ENCODE measurements at places on chromosomes 11 and 22.

GRCh38 chr11:99277281-99277680 lies 256.5 kb downstream of the CNTN5 start:
- DNase-seq, result no peak

GRCh38 chr22:32043391-32043790 lies 330 bp downstream of the SLC5A1 start:
- DNase-seq, result no peak

DNA sequence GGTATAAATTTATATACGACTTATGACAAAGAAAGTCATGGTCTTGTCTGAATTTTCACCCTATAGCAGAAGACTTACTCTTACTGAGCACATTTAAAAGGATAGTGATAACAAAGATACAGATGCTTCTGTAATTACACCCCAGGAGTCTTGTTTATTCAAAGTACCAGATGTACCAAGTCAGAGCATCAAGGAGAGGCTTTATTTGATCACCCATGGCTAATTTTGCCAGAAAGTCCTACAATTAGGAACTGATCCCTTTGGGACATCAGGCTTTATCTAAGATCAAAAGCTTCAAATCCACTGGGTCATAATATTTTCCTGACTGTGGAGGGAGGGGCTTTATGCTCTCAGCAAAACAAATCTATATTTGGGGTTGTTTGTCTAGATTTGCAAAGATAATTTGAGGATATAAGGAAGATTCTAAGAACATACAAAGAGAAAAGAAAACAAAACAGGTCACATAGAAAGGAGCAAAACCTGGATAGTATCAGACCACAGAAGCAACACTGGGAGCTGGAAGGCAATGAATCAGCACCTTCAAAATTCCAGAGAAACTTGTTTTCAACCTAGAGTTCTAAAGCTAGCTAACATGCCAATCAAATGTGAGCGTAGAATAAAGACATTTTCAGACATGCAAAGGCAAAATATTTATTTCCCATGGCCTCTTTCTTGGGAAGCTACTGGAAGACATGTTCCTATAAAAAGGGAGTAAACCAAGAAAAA lies 124.8 kb upstream of the CSNK2A3 start:
- DNase-seq, result no peak

- no peak for DNase-seq
These were observed 728 bp downstream of the RPL3 start for GRCh38 chr22:39318507-39319283.

- DNase-seq, result no peak
These were observed 8.2 kb downstream of the ZNF70 start for GRCh38 chr22:23742505-23743264.

- no peak for DNase-seq
These were observed 654.3 kb downstream of the NTM start for GRCh38 chr11:132024587-132025295.

- DNase-seq, result no peak
These were observed 6.0 kb downstream of the TRIM22 start for GRCh38 chr11:5695580-5695979.

DNA sequence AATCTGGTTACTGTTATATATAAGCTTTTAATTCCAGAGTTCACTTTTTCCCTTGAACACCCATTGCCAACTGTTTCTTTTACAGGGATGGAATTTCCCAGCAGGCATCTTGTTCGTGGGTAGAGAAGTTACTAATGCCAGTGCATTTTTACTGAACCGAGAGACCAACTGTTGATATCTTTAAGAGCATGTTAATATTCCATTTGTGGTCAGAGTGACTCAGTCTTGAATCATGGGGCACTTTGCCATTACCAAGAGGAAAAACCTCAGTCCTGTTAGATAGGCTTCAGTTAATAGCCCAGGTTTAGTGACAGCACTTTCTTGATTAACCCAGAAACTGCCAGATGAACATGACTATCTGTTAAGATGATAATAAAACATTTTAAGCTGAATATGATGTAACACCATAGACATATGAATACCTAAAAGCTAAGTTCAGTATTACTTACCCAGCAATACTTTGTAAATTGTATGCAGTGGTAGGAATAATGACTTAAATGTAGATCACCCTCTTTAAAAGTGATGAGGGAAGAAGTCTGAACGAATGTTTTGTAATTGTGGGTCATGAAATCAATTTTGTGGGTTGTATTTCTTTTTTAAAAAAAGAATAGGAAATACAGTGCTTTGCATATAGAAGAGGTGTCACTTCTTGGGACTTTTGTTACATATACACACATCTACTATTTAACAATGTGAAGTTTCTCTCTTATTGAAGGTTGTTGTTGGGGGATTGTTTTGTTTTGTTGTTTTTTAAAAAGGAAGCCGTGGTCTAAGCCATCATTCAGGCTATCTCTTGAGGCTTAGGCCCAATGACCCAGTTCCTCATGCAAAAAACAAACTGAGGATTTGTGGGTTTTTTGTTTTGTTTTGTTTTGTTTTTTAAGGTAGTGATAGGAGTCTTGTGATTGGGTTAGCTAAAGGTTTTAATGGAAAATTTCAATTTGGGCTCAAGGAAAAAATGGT lies 79.2 kb upstream of the GRIK4 start:
- DNase-seq, result peak; percentile 63

DNA sequence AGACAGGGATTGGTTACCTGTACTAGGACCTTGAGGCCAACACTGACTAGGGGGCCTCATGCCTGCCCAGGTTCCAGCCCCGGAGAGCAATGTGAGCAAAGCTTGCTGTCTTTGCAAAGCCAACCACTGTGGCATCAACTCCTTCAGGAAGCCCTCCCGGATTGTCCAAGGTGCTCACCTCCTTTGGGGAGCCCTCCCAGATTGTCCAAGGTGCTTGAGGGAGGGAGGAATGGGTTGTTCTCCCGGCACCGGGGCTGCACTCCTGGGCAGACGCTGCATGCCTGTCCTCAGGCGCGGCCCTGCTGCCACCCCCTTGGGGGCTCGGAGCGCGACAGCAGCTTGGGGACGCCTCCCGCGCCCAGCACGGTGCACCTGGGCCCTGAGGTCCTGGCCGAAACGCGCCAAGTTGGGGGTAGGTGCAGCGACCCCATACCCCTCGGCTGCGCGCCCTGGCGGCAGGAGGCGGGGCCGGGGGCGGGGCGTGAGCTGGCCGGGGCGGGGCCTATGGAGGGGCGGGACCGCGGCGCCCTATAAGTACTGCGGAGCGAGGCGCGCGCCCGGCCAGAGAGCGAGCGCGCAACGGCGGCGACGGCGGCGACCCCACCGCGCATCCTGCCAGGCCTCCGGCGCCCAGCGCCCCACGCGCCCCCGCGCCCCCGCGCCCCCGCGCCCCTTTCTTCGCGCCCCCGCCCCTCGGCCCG lies at the start of gene CD81:
Gene CD81, plus strand, starts transcription at position 560 of the 701 bp plus-strand sequence. CDS start 240 bp downstream, outside the sequence.
- peak; percentile 51 for DNase-seq

GRCh38 chr11:102633385-102634026 lies 8.4 kb upstream of the MMP20 start:
- no peak for DNase-seq

- DNase-seq, result no peak
These were observed 49.1 kb downstream of the CERK start for GRCh38 chr22:46688949-46689348.

DNA sequence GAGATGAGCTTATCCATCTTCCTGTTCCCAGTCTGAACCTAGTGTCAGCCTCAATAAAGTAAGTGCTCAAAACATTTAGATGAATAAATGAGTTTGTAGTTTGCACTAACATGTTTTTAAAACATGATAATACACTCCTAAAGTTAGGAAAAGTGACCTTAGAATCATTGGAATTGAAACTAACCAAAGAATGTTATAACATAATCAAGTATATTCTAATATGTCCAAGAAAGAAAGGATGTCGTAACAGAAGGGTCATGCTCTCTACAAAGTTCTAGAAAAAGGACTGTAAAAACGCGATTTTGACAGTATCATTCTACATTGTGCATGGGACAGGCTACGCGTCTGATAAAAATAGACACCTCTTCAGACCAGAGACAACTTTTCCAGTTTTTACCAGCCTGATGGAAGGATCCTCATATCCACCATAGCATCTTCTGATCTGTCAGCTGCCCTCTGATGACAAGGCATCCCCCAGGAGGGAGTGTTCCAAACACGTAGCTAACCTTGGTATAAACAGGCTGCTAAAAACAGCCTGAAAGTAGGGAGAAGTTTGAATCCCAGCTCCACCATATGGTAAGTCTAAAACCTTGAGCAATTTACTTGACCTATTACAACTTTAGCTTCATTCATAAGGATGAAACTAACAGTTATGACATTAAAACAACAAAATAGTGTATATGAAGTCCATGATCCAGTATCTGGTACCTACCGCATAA lies 30.2 kb downstream of the CLMP start:
- no peak for DNase-seq

DNA sequence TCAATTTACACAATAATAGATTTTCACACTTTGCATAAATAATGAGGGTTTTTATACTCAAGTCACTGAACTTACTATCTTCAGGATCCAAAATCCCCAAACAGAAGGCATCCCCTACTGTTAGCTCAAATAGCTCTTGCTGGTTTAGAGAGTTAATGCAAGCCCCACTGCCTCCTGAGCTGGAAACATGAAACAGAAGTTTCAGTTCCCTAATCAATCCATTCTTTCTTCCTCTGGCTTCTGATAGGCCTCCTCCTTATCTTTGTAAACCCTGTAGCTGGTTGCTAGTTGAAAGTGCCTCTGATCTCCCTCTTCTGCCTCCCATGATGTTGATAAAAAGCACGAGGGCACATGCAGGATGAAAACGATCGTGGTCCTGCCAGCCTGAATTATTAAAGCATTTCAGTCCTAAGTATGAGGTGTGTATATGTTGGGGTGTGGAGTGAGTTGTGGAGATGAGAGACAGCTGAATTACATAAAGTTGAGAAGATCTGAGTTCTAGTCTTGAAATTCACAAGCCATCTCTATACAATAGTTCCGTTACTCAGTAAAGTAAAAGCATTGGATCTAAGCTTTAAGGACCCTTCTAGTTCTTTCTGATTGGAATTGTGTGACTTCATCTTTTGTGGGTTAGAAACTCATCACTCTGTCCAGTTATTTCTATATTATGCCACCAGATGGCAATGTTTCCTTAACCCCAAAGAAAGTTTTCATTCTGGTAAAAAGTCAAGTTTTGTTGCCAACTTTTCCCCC lies 35.0 kb upstream of the EHF start:
- peak; percentile 56 for DNase-seq

- no peak for DNase-seq
These were observed 42.1 kb downstream of the LRRC32 start for GRCh38 chr11:76628408-76628947.

GRCh38 chr11:76839311-76839710 lies 21.4 kb upstream of the ACER3 start:
- no peak for DNase-seq

GRCh38 chr11:61369372-61370348 lies 7.5 kb downstream of the TMEM138 start:
- no peak for DNase-seq

DNA sequence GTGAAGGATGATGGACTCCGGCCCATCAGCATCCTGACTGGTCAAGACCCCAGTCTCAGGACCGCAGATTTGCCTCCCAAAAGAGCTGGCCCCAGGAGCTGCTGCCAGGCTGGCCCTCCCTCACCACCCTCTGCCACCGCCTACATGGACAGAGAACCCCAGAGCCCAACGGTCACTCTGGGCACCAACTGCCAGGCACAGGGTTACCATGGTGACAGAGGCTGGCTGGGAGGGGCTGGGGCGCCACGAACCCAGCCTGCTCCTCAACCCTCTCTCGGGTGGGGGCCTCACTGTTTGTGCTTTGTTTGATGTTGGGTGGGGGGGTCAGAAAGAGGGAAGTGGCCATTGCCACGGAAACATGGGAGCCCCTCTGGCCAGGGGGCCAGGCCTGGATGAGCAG lies 55.8 kb downstream of the ELFN2 start:
- DNase-seq, result no peak

DNA sequence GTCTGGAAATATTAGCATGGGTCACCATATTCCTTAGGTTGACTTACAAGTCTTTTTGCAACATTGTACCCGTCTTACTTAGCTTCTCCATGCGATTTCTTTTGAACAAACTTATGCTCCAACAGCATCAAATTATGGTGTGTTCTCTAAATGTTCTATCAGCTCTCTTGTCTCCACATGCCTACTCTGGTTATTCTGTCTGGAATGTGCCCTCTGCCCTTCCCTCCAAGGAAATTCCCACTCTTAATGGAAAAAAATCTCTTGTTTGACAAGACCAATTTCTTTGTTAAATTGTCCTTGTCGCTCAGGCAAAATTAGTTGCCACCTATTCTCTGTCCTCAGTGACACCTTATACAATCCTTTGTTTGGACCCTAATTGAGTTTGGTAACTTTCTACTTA lies 522.8 kb upstream of the LUZP2 start:
- no peak for DNase-seq

DNA sequence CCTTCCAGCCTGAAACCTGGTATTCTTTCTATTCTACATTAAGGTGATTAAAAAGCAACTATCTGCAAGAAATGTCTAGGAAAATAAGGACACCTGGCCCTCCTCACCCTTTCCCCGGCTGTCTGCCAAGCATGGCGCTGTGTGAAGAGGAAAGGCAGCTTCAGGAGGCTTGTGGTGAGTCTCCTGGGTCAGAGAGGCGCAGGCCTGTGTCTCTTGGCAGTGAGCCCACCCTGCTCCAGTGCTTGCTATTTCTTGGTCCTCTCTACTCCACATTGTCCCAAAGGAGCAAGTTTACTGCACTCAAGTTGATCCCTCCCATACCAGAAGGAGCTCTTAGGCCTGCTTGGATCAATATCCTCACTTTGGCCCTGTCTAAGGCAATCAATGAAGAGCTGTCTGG lies 520.7 kb upstream of the B3GAT1 start:
- DNase-seq, result no peak

DNA sequence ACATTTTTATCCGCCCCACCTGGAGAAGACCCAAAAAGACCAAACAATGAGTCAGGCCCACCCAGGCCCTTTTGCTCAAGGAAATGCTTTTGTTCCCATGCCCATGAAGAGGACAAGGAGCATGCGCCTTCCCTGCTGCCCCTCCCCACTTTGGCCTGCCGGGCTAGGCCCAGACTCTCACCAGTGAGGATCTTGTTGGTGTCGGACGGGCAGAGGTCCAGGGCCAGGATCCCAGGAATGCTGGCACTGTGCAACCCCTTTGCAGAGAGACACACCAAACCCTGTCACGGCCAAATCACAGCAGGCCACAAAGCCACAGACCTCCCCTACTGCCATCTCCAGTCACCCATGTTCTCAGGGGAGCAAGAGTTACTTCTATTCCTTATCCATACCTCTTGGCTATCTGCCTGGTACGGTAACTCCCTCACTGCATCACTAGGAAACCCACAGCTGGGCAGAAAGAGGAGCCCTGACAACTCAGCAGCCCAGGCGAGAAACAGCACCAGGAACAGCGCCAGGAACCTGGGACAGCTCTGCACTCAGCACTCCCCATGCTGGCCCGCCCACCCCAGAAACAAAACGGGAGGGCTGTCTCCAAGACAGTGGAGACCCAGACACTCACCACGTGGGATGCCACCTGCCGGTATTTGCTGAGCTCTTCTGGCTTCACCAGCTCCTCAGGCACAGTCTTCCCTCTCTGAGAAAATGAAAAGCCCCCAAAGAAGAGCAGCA lies 5.5 kb downstream of the PRPF19 start:
- no peak for DNase-seq

GRCh38 chr11:38582151-38582550 lies 1984.1 kb upstream of the RAG2 start:
- DNase-seq, result no peak

DNA sequence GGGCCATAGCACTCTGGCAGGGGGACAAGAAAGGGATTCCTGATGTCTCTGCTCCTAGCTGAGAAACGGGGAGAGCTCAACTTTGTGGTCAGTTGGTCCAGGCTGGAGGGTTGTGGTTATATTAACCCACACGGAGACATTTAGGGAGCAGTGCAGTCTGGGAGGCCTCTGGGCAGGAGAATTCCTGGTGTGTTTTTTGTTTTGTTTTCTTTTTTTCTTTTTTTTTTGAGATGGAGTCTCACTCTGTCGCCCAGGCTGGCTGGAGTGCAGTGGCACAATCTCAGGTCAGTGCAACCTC lies 88.0 kb upstream of the SHISAL1 start:
- DNase-seq, result no peak

All from erythroblast (primary cell).